ENCODE measurements at places on chromosomes 2 and 18.

DNA sequence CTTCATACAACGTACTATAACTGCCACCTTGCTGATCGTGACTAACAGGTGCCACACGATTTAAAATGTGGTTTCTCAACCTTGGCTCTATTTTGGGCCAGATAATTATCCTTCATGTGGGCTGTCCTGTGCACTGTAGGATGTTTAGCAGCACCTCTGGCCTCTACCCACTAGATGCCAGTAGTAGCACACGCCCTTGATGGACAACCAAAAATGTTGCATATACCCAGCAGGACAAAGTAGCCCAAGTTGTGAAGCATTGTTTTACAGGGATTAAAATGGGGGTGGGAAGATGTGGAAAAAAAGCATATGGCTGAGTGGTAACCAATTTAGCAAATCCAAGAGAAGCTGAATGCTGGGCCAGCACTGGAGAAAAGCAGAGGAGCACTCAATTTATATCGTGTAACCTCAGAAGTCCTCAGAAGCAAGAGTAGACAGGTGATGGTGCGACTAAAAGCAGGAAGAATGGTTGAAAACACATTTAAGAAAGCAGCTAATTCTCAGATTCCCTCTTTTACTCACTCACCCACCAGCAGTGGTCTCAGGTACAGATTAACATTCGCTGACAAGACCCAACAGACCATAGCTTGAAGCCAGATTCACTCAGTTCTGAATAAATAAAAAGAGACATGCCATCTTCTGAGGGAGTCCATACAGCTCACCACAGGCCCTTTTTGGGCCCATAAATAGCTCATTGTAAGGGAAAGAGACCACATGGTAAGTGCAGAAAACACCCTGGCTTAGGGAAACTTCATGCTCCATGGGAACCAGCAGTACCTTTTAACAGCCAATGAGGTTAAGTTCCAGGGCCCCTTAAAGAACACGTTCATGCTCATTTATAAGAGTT is 50.6 kb downstream of the RAPH1 start:
- peak; percentile 19 for DNase-seq

DNA sequence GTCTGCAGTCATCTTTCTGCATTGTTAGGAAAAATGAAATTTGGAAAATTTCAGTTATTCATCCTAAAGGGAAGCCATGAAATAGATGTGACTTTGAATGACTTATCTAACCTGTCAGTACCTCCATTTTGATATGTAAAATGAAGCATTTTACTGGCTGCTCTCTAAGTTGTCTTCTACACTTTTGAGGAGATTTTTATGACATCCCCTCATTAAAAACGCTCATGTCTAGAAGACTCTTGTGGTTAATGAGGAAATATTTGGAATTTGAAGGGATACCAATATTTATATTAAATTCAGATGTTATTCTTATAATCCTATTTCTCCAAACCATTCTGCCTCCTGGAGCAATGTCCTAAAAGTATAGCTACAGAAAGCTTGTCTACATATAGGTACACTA is 73.8 kb upstream of the THUMPD2 start:
- no peak for DNase-seq

- no peak for DNase-seq
These were observed 39.6 kb upstream of the DAPL1 start for GRCh38 chr2:158755310-158756087.

DNA sequence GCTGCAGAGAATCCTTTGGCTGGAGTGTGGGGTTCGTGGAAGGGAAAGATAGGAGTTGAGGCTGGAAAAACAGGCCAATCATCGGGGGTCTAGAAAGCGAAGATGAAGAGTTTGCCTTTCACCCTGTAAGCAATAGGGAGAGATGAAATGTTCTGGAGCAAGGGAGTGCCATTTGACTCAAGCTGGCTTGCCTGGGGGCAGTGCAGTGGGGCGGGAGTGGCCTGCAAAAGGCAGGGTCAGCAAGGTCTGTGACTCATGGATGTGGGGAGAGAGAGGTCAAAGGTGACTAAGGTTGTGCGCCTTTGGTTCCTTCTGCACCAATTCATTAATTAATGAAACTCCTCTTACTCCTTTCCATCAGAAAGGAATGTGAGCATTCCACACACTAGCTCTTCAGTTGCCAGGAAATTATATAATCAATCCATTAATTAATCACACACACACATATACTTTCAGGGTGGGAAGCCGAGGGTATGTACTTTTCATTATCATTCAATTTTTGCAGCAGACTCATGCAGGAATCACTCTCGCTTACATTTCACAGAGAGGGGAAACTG is 227.6 kb downstream of the MYCN start:
- no peak for DNase-seq

DNA sequence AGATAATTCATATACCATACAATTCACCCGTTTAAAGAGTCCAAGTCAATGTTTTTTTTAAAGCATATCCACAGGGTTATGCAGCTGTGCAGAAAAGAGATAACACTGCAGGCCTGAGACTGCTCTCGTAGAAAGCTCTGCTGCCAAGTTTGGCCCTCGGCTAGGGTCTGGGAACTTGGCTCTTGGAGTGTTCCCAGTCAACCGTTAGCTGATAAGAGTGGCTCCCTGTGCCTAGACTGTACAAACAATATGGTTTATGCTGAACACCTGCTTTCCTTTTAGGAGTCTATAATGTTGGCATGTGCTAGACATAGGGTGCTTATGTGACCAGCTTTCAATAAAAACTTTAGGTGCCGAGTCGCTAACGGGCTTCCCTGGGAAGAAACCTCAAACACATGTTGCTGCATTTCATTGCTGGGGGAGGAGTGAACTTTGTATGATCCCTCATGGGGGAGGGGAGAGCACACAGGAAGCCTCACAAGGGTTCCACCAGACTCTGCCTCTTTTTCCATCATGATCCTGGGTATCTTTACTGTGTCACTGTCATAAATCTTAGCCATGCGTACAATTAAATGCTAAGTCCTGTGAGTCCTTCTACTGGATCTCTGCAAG is 34.7 kb downstream of the RFX8 start:
- DNase-seq: no peak

- DNase-seq: peak; percentile 4
These were observed 16.3 kb upstream of the RMND5A start for GRCh38 chr2:86703704-86704361.

DNA sequence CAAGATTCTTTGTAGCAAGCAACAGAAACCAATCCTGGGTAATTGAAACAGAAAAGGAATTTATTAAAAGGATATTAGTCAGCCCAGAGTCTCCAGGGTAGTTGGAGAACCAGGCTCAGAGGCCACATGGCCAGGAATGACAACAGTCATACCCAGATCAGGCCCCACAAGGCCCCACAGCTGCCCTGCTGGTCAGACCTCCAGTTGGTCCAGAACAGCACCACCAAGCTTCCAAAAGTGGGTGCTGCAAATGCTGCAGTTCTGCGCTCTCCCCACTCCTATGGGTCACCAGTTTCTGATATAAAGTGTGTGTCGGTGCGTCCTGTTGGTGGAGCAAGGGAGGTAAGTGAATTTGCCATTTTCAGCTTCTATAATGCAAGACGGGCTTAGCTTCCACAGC is 29.9 kb downstream of the KLHL29 start:
- DNase-seq: no peak

- DNase-seq: no peak
These were observed 57.0 kb downstream of the COA5 start for GRCh38 chr2:98551316-98551715.

- no peak for DNase-seq
These were observed 1010.7 kb downstream of the TDRD15 start for GRCh38 chr2:22134421-22134820.

DNA sequence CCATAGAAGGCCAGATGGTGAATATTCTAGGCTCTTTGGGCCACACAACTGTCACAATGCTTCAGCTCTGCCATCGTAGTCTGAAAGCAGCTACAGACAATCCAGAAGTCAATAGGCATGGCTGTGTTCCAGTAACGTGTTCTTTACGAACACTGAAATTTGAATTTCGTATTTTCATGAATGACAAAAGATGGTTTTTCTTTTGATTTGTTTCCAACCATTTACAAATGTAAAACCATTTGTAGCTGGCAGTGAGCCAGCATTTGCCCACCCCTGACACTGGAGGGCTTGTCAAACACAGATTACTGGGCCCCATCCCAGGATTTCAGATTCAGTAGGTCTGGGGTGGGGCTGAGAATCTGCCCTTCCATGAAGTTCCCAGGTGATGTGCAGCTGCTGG is 83.0 kb upstream of the ATG16L1 start:
- no peak for DNase-seq

- DNase-seq: no peak
These were observed 69.3 kb downstream of the KCNG2 start for GRCh38 chr18:79866889-79867574.

GRCh38 chr18:75544496-75544895 is 117.0 kb upstream of the SMIM21 start:
- peak; percentile 36 for DNase-seq

- DNase-seq: no peak
These were observed 582.2 kb upstream of the DDX18 start for GRCh38 chr2:117232305-117232704.

GRCh38 chr2:216829533-216829932 is 30.3 kb downstream of the TNP1 start:
- DNase-seq: no peak

GRCh38 chr2:1210352-1210751 is 202.9 kb upstream of the TPO start:
- DNase-seq: no peak

GRCh38 chr2:187581125-187581896 is 27.1 kb upstream of the TFPI start:
- DNase-seq: peak; percentile 13

DNA sequence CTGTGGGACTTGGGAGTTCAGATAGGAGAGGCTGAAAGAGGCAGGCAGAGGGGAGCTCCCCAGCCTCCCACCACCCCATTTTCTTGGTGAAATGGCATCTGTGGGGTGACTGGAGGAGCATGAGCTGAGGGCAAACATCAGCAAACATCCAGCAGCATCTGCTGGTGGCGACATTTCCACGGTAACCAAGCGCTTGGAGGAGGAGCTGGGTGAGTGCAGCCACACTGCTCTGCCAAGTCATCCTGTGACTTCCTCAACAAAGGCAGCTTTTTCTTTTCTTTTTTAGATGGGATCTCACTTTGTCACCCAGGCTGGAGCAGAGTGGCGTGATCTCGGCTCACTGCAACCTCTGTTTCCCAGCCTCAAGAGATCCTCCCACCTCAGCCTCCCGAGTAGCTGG is 5.6 kb downstream of the TXNL4A start:
- DNase-seq: peak; percentile 48

Measured in COLO829 (cell line).